ENCODE measurements at places on chromosomes 3 and 15.

- no peak for DNase-seq
Measured at GRCh38 chr3:72142028-72142427, 357.1 kb upstream of the PROK2 start.

DNA sequence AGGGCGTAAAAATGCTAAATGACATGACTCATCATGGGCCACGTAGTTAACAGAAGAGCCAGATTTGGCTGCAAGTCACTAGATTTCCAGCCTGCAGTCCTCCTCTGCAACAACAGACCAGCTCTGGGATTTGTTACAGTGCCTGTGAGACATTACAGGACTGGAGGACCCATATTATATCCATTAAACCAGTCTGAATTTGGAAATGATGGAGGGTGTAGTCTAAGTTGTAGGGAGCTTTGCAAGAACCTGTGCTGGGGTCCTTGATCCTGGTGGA is 10.8 kb downstream of the ZNF774 start:
- no peak for DNase-seq

DNA sequence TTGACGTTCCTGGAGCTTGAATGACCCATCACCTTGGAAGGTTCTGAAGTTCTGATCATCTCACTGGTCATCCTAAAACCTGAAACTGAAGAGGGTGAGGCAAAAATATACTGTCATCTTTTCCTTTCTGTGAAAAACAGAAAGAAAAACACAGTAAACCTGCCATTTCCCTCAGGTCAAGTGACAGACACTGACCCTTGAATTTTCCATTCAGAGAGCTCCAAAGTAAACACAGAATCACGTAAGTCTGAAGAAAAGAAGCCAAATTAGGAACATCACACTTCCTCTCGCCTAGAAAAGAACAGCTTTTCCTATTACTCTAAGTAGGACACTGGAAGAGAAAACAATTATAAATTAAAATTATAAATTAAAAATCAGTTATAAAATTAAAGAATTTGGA is 78.7 kb upstream of the TGFBR2 start:
- no peak for DNase-seq

DNA sequence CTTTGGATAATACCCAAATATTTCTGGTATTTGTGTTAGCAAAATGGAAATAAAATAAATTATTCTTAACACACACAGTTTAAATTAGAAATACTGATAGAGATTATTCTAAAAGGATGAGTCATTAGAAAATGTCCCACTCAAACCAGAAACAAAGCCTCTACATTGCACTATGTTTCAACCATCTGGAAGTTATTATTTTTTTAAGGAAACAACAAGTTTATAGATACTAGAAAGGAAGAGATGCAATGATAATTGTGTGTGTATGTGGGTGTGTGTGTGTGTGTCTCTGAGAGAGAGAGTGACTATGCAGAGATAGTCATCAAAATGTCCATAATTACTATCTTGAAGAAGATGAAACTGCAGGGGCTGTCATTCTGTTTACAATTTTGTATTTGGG is 1340.5 kb downstream of the ROBO1 start:
- no peak for DNase-seq

DNA sequence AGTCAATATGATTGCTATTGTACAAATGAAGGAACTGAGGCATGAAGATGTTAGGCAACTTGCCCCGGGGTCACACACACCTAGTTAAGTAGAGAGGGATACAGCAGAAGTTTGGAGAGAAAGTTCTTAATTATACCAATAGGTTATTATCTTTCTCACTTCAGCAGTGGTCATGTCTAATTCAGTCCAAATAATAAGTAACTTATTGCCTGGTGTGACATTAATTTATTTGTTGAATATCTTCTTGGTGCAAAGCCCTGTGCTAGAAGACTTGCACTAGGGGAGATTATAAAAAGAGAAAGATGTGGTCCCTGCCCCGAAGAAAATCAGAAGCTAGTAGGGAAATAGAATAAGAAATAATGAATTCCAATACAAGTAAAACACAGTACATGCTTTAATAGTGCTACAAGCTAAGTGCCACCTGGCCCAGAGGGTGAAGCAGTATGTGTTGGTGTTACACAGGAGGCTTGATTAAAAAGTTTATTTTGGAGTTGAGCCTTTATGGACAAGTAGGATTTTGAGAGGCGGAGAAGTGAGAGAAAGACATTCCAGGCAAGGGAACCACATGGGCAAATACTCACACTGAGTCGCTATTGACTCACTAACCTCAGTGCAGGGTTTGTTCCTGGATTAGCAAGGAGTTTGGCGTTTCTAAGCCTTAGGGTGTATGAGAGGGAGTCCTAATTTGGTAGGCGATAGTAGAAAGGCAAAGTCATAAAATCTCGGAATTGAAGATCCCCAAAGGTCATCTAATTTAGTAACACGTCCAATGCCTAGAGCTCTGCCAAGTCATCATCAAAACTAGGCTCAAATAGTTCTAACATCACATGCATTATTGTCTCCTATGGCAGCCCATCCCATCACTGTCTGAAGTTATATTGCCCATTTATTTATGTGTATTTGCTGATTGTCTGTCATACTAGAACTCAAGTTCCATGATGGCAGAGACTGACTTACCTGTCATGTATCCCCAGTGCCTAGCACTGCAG is 19.2 kb upstream of the GSK3B start:
- DNase-seq, result no peak

GRCh38 chr3:53263907-53264306 is 8.1 kb upstream of the TKT start:
- no peak for DNase-seq

DNA sequence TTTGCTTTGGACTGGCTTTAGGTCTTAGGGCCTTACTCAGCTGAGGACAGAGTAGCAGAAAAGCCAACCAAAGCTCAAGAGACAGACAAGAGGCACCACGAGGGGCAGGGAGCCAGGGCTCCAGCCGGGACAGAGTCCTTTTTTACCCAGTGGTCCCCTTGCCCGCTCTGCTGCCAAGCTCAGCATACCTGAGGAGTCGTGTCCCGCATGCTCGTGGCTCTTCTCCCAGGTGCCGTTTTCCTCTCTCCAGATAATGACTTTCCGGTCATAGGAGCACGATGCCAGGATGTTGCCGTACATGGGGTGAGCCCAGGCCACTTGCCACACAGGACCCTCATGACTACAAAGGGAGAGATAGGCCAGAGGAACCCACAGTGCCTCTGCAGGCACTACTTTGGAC is 8.5 kb downstream of the SEC13 start:
- DNase-seq, result no peak

GRCh38 chr3:50210510-50211367 is 5.7 kb downstream of the SLC38A3 start:
- DNase-seq, result no peak

DNA sequence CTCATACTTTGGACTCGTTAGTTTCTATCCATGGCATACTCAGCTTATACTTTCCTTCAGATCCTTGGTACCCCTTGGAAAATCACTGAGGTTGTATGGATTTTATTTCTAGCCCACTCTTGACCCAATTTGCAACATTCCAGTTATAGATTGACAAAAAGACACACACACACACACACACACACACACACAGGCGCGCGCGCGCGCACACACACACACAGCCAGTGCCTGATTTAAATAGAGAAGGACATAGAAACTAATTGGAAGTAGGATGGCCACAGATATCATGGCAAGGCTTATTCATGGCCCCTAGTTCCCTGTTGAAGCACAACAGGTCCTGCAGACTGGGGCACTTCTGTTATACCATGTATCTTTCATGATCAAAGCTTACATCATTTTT is 89.1 kb upstream of the CFAP20DC start:
- no peak for DNase-seq

DNA sequence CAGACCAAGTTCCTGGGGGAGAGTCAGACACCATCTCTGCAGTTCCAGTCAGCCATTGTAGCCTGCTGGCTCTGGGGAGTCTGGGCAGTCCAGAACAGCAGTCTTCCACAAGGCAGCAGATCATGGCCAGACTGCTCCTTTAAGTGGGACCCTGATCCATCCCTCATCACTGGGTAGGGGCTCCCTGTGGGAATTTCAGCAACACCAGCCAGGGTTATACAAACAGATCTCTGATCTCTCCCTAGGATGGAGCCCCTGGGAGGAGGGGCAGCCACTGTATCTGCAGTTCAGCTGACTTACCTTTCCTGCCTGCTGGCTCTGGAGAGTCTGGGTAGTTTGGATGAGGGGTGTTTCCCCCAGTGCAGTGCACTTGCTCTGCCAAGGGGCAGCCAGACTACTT is 42.1 kb upstream of the UNC13C start:
- no peak for DNase-seq

DNA sequence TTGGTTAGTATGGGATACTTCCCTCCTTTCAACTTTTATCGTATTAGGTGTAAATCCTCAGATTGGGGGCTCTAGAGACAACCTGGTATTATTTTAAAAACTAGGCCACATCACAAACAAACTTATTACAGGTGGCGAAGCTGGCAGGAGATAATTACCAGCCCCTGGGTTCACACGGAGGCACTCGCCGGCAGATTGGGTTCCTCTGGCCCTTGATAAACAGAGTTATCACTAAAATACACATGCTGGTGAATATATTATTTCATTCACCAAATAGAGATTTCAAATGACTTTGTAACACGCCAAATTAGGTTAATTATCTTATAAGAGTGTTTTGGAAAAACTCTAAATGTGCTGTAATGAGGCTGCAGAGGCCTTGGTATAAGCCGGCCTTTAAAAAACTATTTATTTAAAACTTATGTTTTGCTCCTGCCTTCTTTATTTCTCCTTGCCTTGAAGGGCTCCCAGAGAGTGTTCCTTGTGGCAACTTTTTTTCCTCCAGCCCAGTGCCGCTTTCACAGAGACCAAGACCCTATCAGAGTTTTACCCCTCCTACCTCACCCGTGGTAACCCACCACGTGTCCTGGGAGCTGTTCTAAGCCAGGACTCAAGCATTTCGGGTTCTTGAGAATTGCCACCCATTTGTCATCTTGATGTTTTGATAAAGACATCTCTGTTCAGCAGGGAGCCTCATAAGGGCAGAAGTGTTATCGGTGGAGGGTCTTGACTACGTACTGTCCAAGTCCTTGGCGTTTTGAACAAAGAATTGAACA is 468.6 kb upstream of the CFAP20DC start:
- no peak for DNase-seq

DNA sequence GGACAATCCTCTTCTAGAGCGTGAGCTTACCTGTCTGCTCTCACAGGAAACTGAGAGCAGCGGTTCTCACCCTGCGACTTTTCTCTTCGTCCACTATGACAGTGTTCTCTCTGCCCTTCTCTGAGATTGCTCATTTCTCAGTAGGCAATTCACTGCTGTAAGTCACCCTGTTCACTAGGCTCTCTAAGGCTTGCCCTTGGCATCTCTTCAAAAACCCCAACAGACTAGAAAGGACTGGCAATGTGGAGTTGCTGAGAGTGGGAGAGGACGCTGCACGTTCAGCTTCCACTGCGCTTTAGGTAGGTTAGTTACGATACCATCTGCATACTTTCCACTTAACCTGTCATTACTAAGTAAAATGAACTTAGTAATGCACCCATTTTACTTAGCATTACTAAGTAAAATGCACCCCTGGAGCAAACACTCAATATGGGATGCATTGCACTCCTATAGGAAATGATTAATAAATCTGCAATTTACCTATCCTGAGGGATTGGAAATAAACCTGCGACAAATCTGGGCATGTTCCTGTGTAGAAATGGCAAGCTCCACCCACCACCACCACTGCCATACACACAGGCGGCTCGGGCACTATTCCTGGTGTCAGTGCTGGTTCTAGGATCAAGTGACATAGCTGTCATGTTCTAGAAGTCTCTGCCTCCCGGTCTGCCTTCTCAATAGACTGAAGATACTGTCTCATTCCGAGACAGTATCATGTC is 21.4 kb downstream of the XPC start:
- no peak for DNase-seq

GRCh38 chr15:86060674-86061073 is 19.0 kb upstream of the AGBL1 start:
- no peak for DNase-seq

DNA sequence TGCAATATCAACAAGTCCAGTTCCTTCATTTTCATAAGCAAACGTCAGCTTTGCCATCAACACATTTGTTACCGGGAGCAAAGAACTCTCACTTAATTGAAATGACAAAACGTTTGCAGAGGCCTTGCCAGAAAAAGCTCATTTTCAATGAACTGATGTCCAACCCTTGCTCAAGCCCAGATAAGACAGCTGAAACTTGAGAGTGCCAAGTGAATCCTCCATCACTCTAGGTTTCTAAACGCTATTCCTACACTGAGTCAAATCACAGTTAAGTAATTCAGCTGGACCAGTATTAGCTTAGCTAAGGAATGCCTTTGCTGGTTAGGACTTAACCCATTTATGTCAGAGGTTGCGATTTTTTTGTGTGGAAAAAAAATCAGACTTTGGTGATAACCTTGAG is 11.5 kb downstream of the CHSY1 start:
- DNase-seq, result no peak

DNA sequence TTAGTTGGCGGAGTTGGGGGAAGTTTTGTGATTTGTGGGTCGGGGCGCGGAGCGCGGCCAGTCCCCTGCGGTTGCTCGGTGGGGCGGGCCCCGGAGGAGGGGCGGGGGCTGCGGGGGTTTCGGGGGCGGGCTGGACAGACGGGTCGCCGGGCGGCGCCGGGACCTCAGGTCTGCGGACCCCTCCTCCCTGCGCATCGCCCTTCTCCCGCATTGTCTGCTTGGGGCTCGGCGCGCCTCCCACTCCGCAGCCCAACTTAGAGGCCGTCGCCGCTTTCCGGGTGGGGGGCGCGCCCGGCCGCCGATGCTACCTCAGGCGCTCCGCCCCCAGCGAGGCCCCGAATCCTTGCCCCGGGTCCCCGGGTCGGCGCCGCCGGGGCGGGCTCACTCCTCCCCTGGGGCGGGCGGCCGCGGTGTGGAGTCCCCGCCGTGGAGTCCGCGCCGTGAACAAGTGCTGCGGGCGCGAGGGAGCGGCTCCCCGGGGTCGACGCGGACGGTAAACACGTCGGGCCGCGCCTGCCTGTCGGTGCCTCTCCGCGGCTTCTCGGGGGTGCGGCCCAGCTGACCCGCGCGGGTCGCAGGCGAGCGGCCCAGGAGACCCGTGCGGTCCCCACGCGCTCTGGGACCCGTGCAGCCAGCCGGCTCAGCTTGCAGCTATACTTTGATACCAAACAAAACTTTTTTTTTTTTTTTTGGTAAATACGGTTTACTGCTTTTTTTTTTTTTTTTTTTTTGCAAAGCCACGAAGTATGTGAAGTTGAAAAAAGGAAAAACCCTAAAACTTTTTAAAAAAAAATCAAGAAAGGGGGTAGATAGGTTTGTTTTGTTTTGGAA is 624 bp downstream of the AKAP13 start:
- peak; percentile 4 for DNase-seq

GRCh38 chr3:118863731-118864322 is 170.8 kb downstream of the IGSF11 start:
- no peak for DNase-seq

DNA sequence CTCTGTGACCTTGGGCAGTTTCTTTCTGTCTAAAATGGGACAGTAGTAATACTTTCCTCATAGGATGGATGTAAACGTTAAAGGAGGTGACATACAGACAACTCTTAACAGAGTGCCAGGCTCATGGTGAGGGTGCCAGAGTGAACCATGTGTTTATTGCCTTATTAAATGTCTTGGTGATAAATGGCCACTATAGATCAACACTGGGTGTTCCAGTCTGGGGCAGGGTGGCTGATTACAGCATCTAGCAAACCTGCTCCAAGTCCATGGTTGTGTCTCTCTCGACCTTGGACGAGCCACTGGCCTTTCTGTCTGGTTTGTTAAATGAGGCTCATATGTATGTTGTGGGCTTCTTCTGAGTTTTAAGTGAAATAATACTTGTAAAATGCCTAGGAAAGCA is 75.1 kb downstream of the TRAK1 start:
- DNase-seq, result no peak

GRCh38 chr3:187197335-187197649 is at the start of gene RTP1:
TSS of gene RTP1 (plus strand) at chr3:187197486. CDS start at chr3:187197516, 30 bp downstream.
- no peak for DNase-seq

GRCh38 chr3:69784954-69785514 is 45.8 kb downstream of the MITF start:
- no peak for DNase-seq

Measured in stimulated activated CD4-positive, alpha-beta T cell treated with anti-CD3 and anti-CD28 coated beads, TNF-alpha, amount 100 ng/mL, for 24 hours (primary cell).